ENCODE measurements at places on chromosomes 13 and 19. TPM values are rescaled to one million over a fixed set of nuclear protein-coding genes. Genes with fewer than 3 reads are reported as not detected.

ATP4B gene
- 0.29 TPM for polyA plus RNA-seq

HSH2D gene
- 0.35 TPM for polyA plus RNA-seq

GRCh38 chr13:112450904-112451240 is 74.7 kb downstream of the SPACA7 start:
- no peak for DNase-seq

GRCh38 chr19:46321653-46322052 is 24.8 kb downstream of the HIF3A start:
- no peak for DNase-seq

- no peak for DNase-seq
Measured at GRCh38 chr13:64675255-64675892, 2554.8 kb downstream of the PCDH9 start.

ZNF554 gene
- polyA plus RNA-seq: 9.7 TPM

GTPBP3 gene
- polyA plus RNA-seq: 17.3 TPM

PROZ gene
- 0.75 TPM for polyA plus RNA-seq

PRR36 gene
- polyA plus RNA-seq: 4.5 TPM

DNA sequence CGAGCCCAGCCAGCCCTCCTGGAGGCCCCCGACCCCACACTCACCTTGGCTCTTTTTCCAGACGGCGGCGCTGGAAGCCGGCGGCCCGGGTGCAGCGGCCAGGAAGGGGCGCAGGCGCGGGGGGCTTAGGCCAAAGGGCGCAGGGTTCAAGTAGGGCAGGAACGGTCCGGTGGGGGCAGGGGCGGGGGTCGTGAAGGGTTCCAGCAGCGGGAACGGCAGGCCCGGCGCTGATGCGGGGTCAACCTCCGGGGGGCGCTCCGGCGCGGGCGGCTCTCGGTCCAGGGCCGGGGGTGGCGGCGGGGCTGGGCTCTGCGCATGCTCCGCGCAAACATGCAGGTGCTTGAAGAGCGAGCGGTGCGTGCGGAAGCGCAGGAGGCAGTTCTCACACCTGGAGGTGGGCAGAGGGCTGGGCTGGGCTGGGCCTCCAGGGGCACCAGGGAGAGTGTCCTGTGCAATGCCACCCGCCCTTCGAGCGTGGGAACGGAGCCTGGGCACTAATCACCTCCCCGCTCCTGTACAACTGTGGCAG is 2.3 kb downstream of the ZNF414 start:
- DNase-seq: no peak

CCL25 gene
- not detected for polyA plus RNA-seq

GRCh38 chr13:31073859-31074718 is 87.6 kb downstream of the HSPH1 start:
- DNase-seq: no peak

DNA sequence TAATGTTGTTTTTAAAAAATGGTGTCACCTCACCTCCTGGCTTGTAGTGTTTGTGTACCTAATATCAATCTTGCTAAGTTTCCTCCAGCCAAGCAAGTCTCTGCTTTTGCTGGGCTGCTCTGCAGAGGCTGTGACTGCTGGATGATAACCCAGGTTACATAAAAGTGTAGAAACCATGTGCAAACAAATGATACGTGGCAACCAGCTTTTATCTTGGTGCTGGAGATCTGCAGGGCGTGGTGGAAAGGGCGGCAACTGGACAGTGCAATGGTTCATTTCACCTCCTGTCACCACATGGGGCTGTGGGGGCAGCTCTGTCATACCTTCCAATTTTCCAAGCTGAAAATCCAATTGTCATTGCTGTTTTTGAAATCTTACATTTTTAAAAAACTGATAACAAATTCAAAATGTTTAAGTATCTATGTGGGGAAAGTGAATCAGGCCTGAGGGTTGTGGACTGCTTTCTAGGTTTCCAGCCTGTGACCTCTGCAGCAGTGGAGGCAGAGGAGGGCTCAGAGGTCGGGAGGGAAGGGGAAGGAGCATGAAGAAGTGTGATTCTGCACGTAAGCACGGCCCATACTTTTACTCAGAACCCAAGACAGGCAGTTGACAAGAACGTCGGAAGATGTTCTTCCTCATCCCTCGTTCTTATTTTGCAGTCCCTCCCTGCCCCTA is 9.7 kb downstream of the GPR42 start:
- no peak for DNase-seq

IGFLR1 gene
- polyA plus RNA-seq: 2.7 TPM

DNA sequence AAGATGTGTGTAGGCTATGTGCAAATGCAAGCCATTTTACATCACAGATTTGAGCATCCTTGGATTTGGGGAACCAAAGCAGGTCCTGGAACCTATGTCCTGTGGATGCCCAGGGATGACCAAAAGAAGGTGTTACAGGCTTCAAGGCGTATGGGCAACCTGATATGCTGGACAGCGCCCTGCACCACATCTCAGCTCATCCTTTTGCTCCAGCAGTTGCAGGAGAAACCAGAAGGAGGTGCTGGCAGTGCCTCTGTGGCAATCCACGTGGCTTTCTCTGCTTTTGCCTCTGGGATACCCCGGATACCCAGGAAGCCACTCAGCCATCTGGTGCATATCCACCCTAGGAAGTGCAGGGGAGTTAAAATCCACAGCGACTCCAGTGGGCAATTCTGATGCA is 110.3 kb upstream of the VSTM2B start:
- DNase-seq: no peak

- DNase-seq: no peak
Measured at GRCh38 chr19:17967257-17968051, 547 bp downstream of the KCNN1 start.

MYO1F gene
- 3.3 TPM for polyA plus RNA-seq

DNA sequence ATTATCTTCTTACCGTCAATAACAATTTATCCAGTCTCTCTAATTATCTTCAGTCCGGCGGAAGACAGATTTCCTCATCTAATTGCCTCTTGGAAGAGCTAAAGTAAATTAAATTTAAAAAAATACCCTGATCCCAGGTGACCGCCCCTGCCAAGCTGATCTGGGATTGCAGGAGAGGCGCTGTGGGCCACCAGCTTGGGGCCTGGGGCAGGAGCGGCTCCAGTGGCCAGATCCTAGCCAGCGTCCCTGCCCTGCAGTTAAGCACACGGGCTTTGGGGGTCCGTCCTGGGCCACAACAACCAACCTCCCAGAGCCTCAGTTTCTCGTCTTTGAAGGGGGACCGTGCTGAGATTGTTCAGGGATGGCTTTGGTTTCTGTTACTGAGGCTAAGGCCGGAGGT is 12.4 kb upstream of the TMEM255B start:
- DNase-seq: no peak

LILRA1 gene
- 0.61 TPM for polyA plus RNA-seq

DAND5 gene
- polyA plus RNA-seq: 0.11 TPM

DNA sequence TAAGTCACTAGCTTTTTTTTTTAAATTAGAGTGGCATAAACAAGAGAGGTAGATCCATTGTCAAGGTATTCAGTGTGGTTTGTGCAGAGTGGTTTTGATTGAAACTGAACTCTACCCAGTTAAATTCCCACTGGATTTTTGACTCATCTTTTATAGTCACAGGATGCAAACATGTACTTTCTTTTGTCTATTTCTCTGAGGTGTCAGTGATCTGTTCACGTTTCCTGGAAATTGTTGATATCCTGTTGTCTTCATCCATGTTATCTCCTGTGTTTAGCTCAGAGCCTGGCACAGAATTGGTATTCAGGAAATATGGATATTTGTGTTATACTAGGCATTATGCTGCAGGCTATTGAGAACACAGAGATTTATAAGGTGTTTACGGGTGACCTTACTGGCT is 119.7 kb downstream of the PCCA start:
- DNase-seq: no peak

- DNase-seq: no peak
Measured at GRCh38 chr13:99414048-99414995, 87.0 kb upstream of the TM9SF2 start.

DNA sequence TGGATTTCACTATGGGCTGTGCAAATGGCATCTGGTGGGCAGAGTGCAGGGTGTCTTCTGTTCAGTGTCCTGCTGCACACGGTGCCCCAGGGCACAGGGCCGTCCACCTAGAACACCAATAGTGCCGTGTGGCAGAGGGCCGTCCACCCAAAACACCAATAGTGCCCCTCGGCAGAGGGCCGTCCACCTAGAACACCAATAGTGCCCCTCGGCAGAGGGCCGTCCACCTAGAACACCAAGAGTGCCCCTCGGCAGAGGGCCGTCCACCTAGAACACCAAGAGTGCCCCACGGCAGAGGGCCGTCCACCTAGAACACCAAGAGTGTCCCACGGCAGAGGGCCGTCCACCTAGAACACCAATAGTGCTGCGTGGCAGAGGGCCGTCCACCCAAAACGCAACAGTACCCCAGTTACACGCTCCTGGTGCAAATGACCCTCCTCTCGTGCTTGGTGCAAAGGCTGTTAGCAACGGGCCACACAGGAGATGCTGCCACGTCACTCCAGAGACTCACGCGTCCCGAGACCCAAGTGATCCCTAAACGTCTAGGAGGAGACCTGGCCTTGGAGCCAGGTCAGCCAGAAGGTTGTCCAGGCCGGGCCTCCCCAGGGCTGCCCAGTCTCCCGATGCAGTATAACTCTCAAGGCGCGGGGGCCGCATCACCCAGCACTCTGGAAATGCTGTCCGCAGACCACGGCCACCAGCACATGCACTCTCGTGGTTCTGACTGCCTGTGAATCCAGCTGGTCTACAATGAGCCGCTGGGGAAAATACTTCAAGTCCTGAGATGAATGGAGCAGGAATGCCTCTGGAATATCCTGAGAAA is 51.5 kb downstream of the RASA3 start:
- no peak for DNase-seq

ZMYM2 gene
- polyA plus RNA-seq: 109 TPM

GRCh38 chr13:45109102-45109720 is 11.1 kb upstream of the GTF2F2 start:
- no peak for DNase-seq

GRCh38 chr13:91381371-91381770 is 17.1 kb upstream of the GPC5 start:
- no peak for DNase-seq

GRCh38 chr13:36151591-36151990 is 20.4 kb upstream of the DCLK1 start:
- DNase-seq: no peak

DNA sequence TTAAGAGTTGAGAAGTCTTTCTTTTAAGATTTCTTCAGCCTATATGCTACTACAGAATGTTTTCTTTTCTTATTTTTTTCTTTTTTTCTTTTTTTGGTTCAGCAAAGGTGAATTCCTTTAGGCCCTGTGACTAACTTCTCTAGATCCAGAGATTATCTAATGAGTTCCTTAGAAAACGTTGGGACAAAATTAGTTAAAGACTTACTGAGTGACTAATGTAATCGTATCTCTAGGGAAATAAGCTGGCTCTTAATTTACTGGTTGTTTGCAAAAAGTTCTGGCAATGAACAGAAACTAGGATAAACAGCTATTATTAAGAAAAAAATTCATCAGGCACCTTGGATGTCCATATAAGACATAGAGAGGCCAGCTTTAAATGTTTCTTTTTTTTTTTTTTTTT is 30.7 kb upstream of the CSNK1A1L start:
- no peak for DNase-seq

DNA sequence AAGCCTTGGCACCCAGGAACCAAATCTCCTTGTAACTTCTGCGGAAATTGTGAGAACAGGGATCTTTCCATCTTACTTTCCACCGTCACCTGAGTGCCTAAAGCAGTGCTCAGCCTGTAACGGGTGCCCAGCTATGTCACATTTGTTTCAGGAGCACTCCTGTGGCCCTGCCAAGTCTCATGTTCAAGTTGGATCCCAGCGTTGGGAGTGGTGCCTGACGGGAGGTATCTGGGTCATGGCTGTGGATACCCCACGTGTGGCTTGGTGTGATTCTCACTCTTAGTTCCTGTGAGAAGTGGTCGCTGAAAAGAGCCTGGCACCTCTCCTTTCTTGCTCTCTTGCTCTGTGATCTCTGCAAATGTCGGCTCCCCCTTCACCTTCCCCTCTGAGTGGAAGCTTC is 114.9 kb downstream of the UQCRFS1 start:
- no peak for DNase-seq

- no peak for DNase-seq
Measured at GRCh38 chr19:8469613-8470368, 25.0 kb downstream of the HNRNPM start.

GRCh38 chr13:40974460-40975407 is 44.4 kb downstream of the ELF1 start:
- DNase-seq: no peak

DNA sequence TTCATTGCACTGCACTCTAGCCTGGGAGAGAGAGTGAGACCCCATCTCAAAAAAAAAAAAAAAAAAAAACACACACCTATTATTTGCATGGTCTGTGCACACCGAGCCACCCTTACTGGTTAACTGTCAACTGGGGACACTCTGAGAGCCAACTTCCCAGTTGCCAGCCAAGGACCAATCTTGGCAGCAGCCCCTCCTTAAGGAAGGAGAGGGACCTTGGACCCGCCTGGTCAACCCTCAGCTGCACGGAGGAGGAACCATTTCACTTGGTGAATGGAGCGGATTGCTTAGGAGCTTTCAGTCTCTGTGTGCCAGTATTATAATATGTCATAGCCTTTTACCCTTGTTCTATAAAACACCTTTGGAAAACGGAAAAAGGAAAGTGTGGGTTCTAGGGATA is 24.9 kb downstream of the MICOS13 start:
- DNase-seq: no peak

CALR3 gene
- polyA plus RNA-seq: 0.12 TPM

DNA sequence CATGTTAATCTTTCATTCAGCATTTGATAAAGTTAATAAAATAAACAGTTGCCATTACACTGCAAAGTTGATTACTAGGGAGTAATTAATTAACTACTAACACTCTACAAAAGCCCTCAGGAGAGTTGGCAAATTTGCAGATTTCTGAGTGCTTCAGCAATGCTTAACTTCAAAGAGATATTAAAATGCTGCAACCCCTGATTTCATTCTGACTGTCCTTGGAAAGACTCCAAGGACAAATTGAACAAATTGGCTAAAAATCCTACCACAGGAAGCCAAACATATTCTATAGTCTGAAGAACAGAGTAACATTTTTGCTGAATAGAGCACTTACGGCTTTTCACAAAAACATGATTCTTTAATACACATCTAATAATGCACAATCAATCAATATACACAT is 1543.0 kb downstream of the SLITRK5 start:
- no peak for DNase-seq

LHFPL6 gene
- polyA plus RNA-seq: 39.0 TPM

DNA sequence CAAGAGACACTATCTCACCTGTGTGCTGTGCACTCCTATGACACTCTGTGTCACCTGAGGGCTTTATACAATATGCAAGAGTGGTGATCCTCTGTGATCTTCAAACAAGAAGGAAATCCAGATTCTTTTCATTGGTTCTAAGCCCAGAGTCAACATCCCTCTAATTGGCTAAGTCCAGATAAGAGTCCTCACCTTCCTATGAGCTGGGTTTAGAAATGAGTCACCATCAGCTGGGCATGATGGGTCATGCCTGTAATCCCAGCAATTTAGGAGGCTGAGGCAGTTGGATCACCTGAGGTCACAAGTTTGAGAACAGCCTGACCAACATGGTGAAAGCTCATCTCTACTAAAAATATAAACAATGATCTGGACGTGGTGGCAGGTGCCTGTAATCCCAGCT is 144.4 kb downstream of the ZNF675 start:
- no peak for DNase-seq

Data from right renal cortex interstitium (tissue), 3 donors.